Muscle of leg (tissue), 16 donors: ENCODE measurements at places on chromosomes 6 and 20. TPM values are rescaled to one million over a fixed set of nuclear protein-coding genes. Genes with fewer than 3 reads are reported as not detected.

- DNase-seq, result no peak
- no peak overlapping the region for H3K4me3 ChIP-seq
- no peak overlapping the region for H3K27ac ChIP-seq
- H3K4me1 ChIP-seq, result no peaks in the 10 kb centered on the region
- H3K27me3 ChIP-seq, result no peaks in the 10 kb centered on the region
Observed at GRCh38 chr6:101058296-101058695, 177.2 kb upstream of the ASCC3 start.

The NHSL1 gene
- total RNA-seq, result 21.7 TPM

DNA sequence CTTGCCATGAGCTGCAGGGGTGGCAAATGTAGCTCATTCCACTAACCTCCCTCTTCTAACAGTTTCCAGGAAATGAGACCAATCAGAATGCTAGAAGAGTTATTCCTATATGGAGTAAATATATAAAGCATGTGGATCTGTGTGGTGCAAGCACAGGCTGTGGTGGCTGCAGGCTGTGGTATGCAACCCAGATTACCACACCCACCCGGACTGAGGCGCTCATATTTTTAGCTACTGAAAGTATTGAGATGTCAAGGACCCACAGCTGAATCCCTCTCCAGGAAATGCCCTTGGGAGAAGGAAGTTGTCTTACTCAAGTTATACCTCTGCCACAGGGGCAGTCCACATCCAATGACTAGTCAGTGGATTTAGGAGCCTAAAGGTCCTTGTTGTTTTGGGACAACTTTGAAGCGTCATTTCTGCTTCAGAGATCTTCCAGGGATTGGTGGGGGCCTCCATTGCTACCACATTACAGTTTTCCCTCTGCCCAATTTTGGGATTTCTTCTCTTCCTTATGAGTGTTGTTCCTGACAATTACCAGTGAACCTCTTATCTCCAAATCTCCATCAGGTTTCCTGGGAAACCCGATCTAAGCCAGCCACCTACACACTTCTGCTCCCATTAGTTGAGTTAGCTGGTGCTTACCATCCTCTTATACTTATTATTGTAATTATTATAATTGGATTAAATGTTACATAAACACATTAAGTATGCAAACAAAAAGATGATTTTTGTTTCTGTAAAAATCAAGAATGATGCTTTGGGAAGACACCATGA lies 12.1 kb upstream of the REPS1 start:
- peaks cover 3% of the 10 kb centered on the region for H3K4me1 ChIP-seq
- H3K27ac ChIP-seq, result no peak overlapping the region
- H3K4me3 ChIP-seq, result no peak overlapping the region
- H3K36me3 ChIP-seq, result no peaks in the 10 kb centered on the region

GRCh38 chr6:38818691-38819090 lies 103.6 kb downstream of the DNAH8 start:
- H3K27ac ChIP-seq, result no peak overlapping the region
- H3K27me3 ChIP-seq, result no peaks in the 10 kb centered on the region
- H3K4me1 ChIP-seq, result peaks cover 3% of the 10 kb centered on the region
- no peak for DNase-seq

- H3K27ac ChIP-seq, result no peak overlapping the region
- DNase-seq, result peak; percentile 60
- peaks cover 9% of the 10 kb centered on the region for H3K4me1 ChIP-seq
- H3K4me3 ChIP-seq, result no peak overlapping the region
Observed at GRCh38 chr20:40293740-40294139, 395.3 kb downstream of the MAFB start.

DNA sequence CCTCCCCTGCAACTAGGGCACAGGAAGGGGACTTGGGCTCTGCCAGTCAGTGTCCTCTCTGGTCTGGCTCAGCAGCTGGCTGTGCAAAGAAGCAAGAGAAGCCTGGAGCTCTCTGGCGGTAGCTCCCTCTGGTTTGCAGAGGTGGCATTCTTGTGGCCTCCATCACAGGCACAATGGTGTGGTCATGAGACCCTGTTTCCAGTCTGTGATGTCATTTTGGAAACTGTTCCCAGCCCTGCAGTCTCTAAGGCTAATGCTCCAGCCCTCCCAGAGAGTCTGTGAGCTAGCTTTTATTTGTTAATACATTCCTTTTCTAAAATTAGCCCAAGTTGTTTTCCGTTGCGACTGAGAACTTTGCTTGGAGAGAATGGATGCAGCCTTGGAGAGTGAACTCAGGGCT lies 69.5 kb upstream of the FOXQ1 start:
- H3K27ac ChIP-seq, result no peak overlapping the region
- peaks cover 9% of the 10 kb centered on the region for H3K27me3 ChIP-seq
- peaks cover 3% of the 10 kb centered on the region for H3K4me1 ChIP-seq
- no peak overlapping the region for H3K4me3 ChIP-seq

DNA sequence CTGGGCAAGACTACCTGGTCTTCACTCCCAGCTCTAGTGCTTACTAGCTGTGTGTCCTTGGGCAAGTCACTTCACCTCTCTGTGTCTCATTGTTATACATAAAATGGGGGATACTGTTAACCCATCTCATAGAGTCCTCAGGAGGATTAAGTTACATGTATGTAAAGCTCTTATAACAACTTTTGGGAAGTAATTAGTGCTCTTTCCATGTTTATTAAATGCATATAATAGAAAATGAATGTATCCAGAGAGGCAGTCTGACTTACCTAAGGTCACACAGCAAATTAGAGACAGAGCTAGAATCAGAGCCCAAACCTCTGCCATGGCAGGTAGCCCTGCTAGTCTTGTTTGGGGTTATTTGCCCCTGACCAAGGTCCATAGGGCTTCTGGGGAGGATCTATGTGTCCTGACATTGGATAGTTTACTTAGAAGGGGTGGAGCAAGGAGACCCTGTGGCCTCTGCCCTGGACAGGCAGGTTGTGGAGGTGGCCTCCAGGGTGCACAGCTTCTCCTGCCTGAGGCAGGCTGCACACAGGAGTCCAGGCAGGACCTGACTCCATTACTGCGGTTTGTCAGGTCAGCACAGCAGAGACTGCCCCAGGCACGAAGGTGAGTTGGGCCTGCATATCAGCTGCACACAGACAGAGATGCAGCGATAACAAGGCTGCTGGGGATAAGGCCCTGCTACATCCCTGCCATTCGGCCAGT lies 8.4 kb upstream of the MAPK13 start:
- no peaks in the 10 kb centered on the region for H3K27me3 ChIP-seq
- H3K27ac ChIP-seq, result no peak overlapping the region
- DNase-seq, result no peak
- peaks cover under 1% of the 10 kb centered on the region for H3K36me3 ChIP-seq
- H3K4me1 ChIP-seq, result peaks cover 9% of the 10 kb centered on the region
- H3K4me3 ChIP-seq, result no peak overlapping the region
